Fibroblast of skin of right quadriceps (primary cell): ENCODE measurements at places on chromosomes 4 and X.

DNA sequence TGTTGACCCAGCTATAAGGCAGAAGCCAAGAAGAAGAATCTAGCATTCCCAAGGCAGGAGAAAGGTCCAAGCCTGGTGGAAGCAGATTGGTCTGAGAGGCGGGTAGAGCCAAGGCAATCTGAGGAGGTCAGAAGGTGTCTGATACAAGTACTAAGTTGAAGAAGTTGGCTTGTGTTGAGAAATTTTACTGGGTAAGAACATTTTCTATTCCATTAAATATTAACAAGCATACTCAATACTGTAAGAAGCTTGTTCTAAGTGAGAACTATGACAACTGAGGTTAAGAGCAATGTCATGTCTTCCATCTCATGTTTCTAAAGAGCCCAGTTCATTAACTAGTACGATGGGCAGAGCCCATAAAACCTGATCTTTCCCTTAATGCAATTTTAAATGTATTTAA lies 75.0 kb downstream of the FAM13A start:
- DNase-seq: no peak

DNA sequence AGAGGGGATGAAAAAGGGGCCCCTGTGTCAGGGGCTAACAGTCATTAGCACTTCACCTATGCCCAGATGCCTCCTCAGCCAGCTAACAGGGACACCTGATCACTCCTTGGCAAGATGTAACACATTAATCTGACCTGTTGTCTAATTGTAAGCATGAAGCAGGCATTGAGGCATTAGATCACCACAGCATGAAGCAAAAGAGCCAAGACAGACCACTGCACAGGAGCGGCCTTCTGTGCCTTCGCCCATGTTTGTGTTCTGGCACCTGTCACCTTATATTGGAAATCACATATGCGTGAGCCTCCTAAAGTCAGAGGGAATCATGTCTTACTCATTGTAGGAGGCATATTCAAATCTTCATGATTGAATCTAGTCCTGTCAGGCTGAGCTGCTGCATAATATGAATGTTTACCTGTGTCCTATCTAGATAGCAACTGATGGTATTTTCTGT lies 48.4 kb downstream of the PTTG2 start:
- DNase-seq: no peak

DNA sequence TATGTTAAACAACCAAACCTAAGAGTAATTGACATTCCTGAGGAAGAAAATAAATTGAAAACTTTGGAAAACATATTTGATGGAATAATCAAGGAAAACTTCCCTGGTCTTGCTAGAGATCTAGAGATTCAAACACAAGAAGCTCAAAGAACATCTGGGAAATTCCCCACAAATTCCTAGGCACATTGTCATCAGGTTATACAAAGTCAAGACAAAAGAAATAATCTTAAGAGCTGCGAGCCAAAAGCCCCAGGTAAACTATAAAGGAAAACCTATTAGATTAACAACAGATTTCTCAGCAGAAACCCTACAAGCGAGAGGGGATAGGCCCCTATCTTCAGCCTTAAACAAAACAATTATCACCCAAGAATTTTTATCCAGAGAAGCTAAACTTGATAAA lies 1082.0 kb upstream of the IGFBP7 start:
- DNase-seq: no peak

DNA sequence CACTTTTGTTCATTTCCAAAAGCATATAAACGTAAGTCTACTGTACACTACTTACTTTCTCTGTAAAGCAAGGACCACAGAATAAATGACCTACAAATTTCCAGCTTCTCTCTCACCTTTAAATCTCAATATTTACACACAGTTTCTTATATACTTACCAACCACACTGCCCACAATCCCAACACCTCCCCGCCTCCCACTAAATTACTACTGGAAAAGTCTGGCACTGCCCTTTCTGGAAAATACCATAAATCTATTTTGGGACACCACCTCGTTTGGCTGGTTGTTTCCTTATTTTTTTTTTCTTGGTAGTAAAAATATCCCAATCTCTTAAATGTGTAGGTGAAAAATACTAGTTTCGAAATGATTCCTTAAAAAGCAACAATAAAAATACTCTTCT lies 19.6 kb downstream of the FAT1 start:
- no peak for DNase-seq

- no peak for DNase-seq
Observed at GRCh38 chr4:131093303-131093702, 1997.4 kb downstream of the C4orf33 start.

- DNase-seq: no peak
Observed at GRCh38 chrX:585115-585808, 45.3 kb upstream of the SHOX start.

DNA sequence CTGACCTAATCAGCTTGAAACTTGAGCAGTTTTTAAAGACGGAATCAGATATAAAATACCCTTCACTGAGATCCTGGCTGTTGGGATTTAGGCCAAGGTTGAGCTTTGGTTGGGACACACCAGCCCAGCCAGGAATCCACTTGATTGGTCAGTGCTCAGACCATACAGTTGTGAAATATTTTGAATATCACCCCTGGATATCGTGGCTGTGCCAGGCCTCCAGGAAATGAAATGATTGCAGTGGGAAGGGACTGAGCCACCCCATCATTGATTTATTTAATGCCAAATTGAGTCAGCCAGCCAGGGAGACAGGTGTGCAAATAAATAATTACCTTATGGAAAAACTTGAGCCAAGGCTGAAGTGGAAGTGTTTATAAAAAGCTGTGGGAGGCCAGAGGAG lies 128.4 kb upstream of the SCML1 start:
- no peak for DNase-seq

DNA sequence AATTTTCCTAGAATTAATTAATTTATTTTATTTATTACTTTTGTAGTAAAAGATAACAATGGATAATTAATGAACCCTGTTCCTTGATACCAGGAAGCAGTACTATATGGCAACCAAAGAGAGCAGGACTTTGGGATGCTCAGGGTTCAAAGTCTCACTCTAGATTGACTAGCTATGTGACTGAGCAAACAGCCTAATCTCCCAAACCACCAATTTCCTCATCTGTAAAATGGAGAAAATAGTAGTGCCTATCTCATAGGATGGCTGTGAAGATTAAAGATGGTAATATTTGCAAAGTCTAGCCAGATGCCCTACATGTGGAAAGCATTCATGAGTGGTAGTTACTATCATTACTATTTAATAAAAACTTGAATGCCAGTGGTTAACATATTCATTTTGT lies 97.6 kb downstream of the PRDM5 start:
- no peak for DNase-seq

GRCh38 chr4:103915224-103915869 lies 195.6 kb upstream of the TACR3 start:
- peak; percentile 10 for DNase-seq

DNA sequence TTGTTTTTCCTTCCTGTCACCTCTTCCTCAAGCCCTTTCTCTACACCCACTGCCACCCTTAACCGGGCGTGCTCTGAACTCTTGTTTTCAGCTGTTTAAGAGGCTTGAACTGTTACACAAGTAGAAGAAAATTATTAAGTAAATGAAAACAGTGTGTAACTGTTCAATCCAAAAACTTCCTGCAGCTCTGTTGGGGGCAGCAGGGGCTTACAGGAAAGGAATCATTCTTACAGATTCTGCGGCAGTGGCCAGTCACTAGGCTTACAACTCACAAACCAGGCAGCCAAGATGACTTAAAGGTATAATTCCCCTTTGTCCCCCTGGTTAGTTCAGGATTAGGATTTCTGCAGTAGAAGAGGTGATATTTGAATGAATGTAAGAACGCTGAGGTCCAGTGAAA lies 70.2 kb upstream of the ETNPPL start:
- DNase-seq: no peak

DNA sequence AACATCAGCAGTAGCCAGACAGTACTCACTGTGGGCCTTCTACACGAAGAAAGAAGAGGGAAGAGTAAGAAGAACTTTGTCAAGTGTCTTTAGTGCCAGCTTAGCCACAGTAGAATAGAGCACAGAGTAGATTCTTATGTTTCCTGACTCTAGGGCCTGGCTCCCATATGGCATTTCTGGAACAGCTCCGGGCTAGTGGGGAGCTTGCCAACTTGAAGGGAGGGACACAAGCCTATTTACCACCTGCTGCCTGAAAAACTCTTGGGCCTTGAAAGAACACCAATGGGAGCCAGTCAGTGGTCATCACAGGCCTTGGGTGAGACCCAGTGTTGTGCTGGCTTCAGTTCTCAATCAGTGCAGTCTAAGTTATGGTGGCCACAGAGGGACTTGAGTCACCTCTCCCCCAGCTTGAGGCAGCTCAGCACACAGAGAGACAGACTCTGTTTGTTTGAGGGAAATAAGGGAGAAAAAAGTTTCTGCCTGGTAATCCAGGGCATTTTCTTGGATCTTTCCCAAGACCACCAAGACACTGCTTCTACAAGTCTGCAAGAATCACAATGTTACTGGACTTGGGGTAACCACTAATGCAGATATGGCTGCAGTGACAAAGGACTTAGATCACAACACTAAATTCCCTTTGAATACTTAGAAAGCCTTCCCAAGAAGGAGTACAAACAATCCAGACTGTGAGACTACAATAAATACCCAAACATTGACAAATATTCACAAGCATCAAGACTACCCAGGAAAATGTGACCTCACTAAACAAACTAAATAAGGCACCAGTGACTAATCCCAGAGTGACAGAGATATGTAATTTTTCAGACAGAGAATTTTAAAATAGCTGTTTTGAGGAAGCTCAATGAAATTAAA lies 261.0 kb upstream of the NDST3 start:
- DNase-seq: peak; percentile 14

DNA sequence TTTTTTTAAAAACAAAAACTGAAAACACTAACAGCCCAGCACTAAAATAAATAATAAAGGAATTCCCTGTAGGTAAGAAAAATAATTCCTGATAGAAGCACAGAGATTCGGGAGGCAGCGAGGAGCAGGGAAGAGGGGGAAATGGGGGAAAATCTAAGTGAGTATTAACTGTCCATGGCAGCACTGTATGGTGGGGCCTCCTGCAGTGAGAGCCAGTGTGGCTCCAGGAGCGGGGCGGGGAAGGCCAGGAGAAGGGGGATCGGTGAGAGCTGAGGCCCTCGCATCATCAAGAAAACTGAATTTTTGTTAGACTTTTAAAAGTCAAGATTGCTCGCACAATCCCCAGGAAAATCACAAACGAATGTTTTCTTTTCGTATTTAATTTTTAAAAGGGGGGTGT lies 14.1 kb downstream of the RNF212 start:
- no peak for DNase-seq

- DNase-seq: peak; percentile 58
Observed at GRCh38 chr4:185682236-185682635, 129.8 kb downstream of the SORBS2 start.

- no peak for DNase-seq
Observed at GRCh38 chrX:72176981-72177380, 4.6 kb upstream of the PIN4 start.

DNA sequence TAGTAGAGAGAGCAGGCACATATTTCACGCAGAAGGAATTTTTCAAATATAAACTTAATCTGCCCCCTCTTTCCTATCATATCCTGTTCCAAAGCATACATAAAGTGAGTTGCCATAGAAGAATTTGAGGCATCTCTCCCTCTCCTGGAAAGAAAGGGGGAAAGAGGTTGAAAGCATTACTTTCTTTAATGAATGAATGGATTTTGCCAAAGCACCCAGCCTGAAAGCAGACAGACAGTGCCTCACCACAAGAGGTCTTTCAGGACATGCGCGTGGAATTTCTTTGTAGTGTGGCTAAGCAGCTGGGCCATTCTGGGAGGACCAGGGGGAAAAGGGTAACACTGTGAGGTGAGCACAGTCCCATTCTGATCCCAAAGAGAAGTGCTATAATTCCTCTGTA lies 651.4 kb downstream of the IQCM start:
- DNase-seq: peak; percentile 93
